ENCODE measurements at places on chromosomes 2 and 18.

- no peak for DNase-seq
- no peak overlapping the region for H3K27ac ChIP-seq
- H3K4me3 ChIP-seq: no peak overlapping the region
Observed at GRCh38 chr18:74567822-74568221, 29.8 kb upstream of the ZNF407 start.

GRCh38 chr18:13599031-13599430 is 127.3 kb downstream of the FAM210A start:
- DNase-seq: no peak
- H3K4me1 ChIP-seq: no peaks in the 10 kb centered on the region
- peaks cover 27% of the 10 kb centered on the region for H3K36me3 ChIP-seq

DNA sequence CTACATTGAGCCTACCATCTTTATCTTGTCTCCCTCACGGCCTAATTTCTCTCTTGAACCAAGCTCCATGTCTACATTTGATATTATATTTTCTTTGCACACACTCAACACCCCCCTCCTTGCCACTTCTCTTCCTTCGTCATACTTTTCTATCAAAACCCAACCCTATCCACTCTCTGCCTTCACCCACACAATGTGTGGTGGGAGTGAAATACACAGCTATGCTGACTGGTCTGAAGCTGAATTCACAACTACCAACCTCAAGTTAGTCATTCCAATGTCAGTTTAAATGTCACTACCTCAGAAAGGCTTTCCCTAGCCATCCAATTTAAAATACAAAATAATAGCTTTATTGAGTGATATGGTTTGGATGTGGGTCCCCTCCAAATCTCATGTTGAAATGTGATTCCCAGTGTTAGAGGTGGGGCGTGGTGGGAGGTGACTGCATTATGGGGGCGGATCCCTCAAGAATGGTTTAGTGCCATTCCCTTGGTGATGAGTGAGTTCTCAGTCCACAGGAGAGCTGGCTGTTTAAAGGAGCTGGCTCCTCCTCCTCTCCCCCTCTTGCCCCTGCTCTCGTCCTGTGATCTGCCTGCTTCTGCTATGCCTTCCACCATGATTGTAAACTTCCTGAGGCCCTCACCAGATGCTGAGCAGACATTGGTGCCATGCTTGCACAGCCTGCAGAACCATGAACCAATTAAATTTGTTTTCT is 112.1 kb downstream of the DTNB start:
- DNase-seq: no peak
- H3K36me3 ChIP-seq: peaks cover 7% of the 10 kb centered on the region
- peaks cover 12% of the 10 kb centered on the region for H3K4me1 ChIP-seq
- H3K4me3 ChIP-seq: no peak overlapping the region
- H3K27ac ChIP-seq: no peak overlapping the region

DNA sequence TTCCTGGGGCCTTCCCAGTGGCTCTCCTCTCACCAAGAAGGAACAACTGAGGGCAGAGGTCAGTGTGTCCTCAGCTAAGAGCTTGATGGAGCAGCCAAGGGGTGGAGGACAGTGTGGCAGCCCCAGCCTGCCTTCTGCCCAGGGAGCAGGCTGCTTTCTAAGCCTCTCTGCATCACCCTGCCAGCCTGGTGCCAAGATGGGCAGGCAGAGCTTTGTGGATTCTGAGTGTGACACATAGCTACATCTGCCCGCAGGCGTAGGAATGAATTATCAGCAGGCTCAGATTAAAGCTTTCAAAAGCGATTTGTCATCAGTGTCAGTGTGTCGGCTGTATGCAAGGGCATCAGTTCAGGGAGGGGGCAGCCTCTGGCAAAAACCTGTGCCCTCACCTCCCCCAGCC is 8.7 kb downstream of the MAL start:
- no peak overlapping the region for H3K27ac ChIP-seq
- DNase-seq: no peak
- H3K4me3 ChIP-seq: no peak overlapping the region
- H3K4me1 ChIP-seq: peaks cover 2% of the 10 kb centered on the region
- peaks cover 25% of the 10 kb centered on the region for H3K27me3 ChIP-seq
